ENCODE measurements at places on chromosomes 12 and 14.

- no peak for DNase-seq
Measured at GRCh38 chr14:100737526-100737925, 10.8 kb downstream of the DLK1 start.

GRCh38 chr12:118866346-118866745, 115.0 kb upstream of the SRRM4 start:
- no peak for DNase-seq

DNA sequence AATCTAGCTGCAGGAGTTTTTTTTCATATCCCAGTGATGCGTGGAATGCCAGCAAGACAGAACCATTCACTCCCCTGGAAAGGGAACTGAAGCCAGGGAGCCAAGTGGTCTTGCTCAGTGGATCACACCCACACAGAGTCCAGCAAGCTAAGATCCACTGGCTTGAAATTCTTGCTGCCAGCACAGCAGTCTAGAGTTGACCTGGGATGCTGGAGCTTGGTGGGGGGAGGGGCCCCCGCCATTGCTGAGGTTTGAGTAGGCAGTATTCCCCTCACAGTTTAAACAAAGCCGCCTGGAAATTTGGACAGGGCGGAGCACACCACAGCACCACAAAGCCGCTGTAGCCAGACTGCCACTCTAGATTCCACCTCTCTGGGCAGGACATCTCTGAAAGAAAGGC, 86.9 kb upstream of the STXBP6 start:
- DNase-seq = no peak

DNA sequence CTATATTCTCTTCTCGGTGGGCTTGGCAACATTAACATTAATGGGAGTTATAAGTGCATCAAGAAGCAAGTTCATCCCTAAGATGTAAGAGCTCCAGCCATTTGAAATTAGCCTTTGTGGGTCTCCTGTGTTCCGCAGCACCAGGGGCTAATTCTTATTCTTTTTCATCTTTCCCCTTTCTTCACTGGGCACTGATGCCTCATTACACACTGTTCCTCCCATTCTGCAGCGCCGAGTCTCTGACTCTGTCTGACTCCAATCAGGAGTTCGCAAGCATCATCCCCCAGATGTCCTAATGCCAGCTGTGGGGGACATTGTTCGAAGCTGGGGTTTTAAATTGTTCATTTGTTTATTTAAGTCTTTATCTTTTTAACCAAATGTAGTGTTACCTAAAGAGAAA, 341.3 kb downstream of the EGLN3 start:
- DNase-seq = no peak

GRCh38 chr14:105844810-105845724, 318.7 kb downstream of the TMEM121 start:
- no peak for DNase-seq

DNA sequence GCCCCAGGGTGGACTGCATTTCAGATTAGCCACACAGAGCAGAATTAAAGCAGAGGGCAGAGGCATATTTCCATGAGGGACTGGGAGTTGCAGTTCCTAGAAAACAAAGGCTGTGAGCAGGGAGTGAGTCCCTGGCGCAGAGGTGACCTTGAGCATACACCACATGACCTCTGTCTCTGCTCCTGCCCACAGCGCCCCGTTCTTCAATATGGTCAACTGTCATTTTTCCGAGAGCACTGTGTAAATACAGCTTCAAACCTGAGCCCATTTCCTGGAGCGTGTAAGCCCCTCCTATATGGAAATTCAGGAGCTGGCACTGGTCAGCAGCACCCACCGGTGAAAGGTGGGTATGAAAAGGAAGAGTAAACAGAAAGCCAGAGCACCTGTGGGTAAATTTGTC, 192.2 kb upstream of the PELI2 start:
- no peak for DNase-seq

DNA sequence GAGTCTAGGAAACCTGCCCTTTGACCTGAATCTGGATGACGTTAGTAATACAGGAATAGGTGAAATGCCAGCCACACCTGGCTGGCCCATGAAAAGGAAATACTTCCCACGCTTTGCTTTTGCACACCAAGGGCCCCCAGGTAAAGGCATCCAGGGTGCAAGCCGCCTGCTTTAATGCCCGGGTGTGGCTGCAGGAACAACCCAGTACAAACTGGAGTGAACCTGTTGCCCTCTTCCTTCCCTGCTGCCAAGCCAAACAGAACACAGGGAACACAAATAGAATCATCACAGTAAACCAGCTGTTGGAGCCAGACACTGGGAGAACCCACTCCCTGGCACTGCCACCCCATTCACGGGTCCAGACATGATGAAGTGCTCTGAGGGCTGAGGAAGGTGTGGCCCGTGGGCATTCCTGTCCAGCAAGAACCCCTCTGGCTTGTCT, 24.2 kb upstream of the FOS start:
- no peak for DNase-seq

- DNase-seq = no peak
Measured at GRCh38 chr12:50551866-50552265, 47.1 kb downstream of the DIP2B start.

DNA sequence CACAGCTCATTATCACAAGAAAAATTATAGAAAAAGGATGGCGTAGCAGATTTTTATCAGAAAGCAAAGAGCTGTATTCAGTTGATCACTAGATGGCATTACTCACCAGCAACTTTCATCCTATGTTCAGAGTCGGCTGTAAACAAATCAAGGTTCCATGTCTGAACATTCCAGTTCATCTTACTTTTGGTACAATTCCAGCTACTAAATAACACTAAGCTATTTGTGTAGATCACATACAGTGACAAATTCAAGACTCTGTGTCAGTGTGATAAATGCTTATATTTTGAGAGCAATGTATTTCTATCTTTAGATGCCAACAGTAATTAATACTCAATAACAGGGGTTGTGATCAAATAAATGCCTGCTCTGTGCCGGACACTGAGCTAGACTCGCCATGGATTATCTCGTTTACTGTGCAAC, 30.1 kb downstream of the NRDE2 start:
- peak; percentile 59 for DNase-seq

- DNase-seq = no peak
Measured at GRCh38 chr14:102491786-102492530, 17.6 kb downstream of the ANKRD9 start.

GRCh38 chr14:95573313-95573712, 38.5 kb downstream of the GLRX5 start:
- DNase-seq = no peak

- no peak for DNase-seq
Measured at GRCh38 chr14:96956464-96957239, 159.5 kb downstream of the VRK1 start.

GRCh38 chr14:78709795-78710557, 539.8 kb downstream of the NRXN3 start:
- peak; percentile 2 for DNase-seq

GRCh38 chr14:29016050-29016900, 249.7 kb downstream of the FOXG1 start:
- DNase-seq = no peak

GRCh38 chr14:102831163-102831804, 54.0 kb downstream of the TRAF3 start:
- no peak for DNase-seq

DNA sequence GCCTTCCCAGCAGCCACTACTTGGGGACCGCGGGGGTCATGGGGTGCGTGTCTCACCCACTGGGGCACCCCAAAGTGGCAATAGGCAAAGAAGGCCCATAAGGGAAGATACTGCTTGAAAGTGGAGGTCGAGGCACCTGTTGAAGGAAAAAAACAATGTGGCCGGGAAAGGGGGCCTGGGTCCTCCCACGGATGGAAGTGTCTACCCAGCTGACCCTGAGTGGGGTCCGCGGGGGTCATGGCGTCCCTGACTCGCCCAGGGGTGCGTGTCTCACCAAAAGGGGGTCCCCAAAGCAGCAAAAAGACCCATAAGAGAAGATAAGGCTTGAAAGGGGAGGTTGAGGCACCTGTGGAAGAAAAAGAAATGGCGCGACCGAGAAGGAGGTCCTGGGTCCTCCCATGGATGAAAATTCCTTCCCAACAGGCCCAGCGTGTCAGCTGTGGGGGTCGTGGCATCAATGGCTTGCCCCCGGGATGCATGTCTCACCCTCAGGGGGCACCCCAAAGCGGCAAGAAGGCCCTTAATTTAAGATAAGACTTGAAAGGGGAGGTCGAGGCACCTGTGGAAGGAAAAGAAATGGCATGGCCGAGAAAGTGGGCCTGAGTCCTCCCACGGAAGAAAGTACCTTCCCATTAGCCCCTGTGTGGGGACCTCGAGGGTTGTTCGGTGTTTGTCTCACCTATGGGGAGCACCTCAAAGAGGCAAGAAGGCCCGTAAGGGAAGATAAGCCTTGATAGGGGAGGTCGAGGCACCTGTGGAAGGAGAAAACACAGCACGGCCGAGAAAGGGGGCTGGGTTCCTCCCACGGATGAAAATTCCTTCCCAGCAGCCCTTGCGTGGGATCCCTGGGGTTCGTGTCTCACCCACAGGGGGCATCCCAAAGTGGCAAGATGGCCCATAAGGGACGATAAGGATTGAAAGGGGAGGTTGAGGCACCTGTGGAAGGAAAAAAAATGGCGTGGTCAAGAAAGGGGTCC, 266.0 kb downstream of the ALG10 start:
- DNase-seq = no peak

GRCh38 chr12:102702447-102703114, 214.5 kb downstream of the PAH start:
- no peak for DNase-seq

DNA sequence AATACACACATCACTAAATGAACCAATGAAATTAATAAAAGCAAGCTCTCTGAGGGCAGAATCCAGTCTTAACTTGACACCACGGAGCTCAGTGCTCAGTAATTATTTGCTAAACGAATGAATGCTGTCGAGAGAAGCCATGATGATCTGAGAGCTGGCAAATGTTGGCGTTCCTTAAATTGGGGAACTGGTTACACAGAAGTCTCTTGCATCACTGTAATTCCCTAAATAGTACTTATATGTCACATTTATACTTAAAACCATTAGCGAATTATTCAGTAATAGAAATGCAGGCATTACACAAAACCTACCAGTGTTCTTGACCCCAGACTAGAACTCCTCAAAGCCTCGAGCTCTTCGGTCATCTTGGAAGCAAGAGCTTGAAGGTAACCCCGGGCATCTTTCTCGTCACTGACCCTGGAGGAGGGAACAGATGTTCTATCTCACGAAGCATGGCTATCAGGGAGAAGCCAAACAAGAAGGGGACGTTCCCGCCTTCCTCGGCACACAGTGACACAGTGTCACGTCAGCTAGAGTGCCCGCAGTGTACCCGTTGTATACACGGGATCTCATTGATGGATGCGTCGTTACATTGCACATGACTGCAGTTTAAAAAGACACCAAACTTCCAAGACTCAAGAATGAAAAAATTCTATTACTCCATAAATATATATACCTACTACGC, 43.6 kb downstream of the AMN start:
- no peak for DNase-seq

- DNase-seq = no peak
Measured at GRCh38 chr12:102763471-102763870, 153.6 kb downstream of the PAH start.

DNA sequence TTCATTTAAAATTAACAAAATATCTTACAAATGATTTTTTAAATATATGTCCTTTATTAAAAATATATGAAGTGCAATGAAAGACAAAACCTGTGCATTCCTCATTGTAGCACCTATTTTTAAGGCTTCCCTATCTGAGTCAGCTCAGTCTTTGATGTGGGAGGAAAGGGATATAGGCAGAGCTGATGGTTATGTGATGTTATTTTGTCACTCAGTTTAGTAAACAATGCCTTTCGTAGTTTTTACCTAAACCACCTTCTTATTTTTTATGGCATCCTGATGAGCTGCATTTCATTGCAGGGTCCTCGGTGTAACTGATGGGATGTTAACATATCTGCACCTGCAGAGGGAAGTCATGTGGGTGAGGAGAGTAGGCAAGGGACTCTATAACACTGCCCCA, 58.9 kb upstream of the FRMD6 start:
- DNase-seq = no peak

- no peak for DNase-seq
Measured at GRCh38 chr12:4157122-4157521, 116.4 kb upstream of the CCND2 start.

DNA sequence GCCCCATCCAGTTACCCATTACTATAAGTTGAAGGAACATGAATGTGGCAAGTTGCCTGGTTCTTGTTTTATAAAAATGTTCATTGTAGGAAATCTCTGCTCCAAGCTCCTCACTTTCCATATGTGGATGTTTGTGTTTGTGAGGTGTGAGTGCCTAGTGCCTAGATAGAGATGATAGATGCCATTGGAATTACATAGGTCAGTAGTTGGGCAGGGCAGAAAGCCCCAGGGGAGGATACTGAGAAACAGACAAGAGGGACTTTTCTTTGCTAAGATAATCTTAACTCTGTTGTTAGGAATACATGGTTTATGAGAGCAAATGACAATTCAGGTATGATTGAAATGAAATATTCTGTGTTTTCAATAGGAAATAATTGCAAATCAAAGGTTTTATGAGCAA, 226.3 kb upstream of the GRIP1 start:
- DNase-seq = no peak

GRCh38 chr14:98962118-98962517, 309.9 kb downstream of the BCL11B start:
- DNase-seq = no peak

GRCh38 chr12:131133015-131133905, 179.6 kb downstream of the ADGRD1 start:
- no peak for DNase-seq

Data from skin of body (tissue), 3 donors.